ENCODE measurements at places on chromosomes 12 and 14.

DNA sequence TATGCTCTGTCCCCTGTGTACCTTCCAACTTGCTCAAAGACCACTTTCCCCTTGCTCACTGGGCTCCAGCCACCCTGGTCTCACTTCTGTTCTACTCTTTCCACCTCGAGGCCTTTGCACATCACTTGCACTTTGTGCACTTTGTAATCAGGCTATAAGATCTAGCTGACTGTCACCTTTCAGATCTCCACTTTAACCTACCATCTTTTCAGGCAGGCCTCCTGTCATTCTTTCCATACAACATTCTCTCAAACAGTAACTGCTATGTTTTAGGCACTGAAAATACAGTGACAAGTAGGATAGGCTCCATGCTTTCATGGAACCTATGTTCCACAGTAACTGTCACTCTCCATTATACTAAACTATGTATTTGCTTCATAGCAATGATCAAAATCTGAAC lies 14.0 kb downstream of the CPM start:
- DNase-seq = no peak

- DNase-seq = no peak
These were observed 80.1 kb downstream of the SSPN start for GRCh38 chr12:26275313-26276131.

DNA sequence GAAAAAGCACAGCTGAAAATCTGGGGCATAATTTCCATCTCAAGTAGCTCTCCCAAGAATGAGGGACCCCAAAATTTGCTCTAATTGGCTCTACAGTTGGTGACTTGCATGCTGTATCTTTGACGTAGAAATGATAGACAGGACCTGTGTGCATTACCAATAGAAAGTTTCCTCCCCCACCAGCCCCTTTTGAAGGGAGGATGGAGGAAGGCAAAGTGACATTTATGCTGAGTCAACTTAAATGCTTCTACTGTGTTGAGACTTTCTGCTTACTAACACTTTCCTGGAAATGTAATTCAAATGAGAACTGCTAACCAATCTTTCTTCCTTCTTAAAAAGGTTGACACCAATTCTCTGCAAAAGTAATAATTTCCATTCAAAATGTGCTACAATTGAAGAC lies 31.9 kb downstream of the TSPAN8 start:
- DNase-seq = no peak

DNA sequence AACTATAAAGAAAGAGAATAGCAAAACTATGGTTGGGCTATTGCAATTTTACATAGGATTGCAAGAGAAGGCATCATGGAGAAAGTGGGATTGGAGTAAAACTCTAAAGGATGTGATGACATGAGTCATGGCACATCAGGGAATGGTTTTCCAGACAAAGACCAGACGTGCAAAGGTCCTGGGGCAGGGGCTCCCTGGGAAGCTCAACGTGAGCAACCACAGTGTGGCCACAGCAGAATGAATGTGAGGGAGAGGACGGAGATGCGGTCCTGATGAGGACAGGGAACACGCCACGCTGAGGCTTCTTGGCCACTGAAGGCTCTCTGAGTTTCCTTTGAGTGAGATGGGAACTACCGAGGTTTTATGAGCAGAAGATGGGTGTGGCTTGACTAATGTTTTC lies 38.2 kb downstream of the FZD10 start:
- no peak for DNase-seq

GRCh38 chr14:80304125-80304766 lies 92.9 kb upstream of the DIO2 start:
- no peak for DNase-seq
